ENCODE measurements at places on chromosomes 5 and 9.

DNA sequence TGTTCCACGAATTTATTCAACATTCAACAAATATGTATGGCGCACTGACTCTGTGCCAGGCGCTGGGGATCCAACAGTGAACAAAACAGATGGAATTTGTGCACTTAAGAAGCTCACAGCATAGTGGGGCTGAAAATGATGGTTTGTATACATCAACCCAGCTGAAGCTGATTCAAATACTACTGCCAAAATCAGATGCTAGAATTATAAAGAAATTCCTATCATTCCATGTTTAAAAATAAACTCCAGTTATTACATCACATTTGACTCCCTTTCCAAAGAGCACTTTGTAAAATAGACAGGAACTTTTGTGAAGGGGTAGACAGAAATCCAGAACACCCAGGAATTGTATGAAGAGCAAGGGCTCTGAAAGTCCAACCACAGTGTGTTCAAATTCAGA, 54.1 kb downstream of the ZNF608 start:
- DNase-seq = peak; percentile 49

- DNase-seq = peak; percentile 65
Measured at GRCh38 chr9:99433555-99433954, 211.5 kb downstream of the SEC61B start.

GRCh38 chr9:97809666-97810344, 43.2 kb upstream of the FOXE1 start:
- no peak for DNase-seq

DNA sequence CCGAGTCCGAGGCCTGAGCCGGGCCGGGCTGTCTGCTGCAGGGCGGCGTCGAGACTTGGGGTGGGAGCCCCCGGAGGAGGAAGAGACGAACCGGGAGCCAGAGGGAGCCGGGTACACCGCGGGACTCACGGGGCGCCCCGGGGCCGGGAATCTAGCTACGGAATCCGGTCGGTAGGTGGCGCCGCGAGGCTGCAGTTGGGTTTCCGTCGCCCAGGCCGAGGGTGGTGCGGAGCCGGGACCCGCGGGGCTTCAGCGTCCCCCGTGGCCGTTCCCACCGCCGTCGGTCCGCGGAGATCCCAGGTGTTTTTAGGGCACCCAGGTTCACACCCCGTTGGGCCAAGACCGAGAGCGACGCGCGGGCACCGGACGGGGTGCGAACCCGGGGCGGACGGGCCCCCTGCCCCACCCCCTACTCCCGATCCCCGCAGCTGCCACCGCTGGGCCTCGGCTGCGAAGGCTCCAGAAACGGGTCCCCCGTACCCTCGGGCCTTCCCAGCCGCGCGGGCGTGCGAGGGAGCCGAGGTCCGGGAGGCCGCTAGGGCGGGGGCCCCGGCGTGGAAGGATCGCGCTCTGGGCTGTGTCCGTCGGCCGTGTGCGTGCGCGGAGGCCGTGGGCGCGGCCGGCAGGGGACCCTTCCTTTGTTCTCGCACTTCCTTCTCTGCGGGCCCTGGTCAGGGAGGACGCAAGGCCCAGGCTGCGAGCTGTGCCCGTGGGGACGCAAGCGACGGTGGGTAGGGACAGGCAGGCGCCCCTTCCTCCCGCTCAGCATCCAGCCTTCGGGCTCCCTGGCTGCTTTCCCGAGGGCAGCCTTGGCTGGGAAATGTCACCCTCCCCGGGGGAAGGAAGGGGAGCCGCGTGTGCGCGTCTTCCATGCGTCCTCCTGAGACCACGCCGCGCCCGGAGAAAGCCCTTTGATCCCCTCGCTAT, 146.6 kb downstream of the GAPVD1 start:
- DNase-seq = peak; percentile 77

GRCh38 chr5:37841203-37841602, 1.4 kb upstream of the GDNF start:
- DNase-seq = no peak

GRCh38 chr5:9781890-9782289, 151.7 kb upstream of the TAS2R1 start:
- peak; percentile 50 for DNase-seq

Measured in umbilical cord (tissue), 2 donors.